Fibroblast of lung (primary cell): ENCODE measurements at places on chromosomes 11 and 22. TPM values are rescaled to one million over a fixed set of nuclear protein-coding genes. Genes with fewer than 3 reads are reported as not detected.

MYO18B gene
- under 0.01 and 0.17 TPM in 2 replicates for total RNA-seq

RRP8 gene
- total RNA-seq, result 9.2 and 12.1 TPM in 2 replicates

TTC38 gene
- 24.9 and 27.6 TPM in 2 replicates for total RNA-seq

DRG1 gene
- total RNA-seq, result 73.2 and 78.8 TPM in 2 replicates

- DNase-seq, result no peak
- H3K4me3 ChIP-seq, result no peak overlapping the region
- H3K27me3 ChIP-seq, result no peaks in the 10 kb centered on the region
Observed at GRCh38 chr11:27688076-27688475, 12.2 kb downstream of the BDNF start.

DNA sequence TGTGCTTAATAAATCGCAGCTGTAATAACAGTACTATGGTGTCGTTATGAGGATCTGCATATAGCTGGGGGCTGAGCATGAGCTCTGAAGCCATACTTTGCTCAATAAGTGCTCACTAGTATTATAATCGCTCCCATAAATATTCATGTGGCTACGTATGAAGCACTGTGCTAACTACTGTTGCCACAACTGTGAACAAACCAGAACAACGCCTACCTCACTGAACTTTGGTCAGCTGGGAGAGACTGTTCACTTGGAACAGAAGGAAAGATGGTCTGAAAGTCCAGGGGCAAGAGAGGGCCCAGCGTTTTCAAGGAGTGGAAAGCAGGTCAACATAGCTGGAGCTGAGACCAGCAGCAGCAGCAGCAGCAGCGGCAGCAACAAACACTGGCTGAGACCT lies 141.6 kb downstream of the EFCAB6 start:
- no peaks in the 10 kb centered on the region for H3K36me3 ChIP-seq
- DNase-seq, result no peak
- H3K27me3 ChIP-seq, result no peaks in the 10 kb centered on the region
- no peak overlapping the region for H3K27ac ChIP-seq
- no peak overlapping the region for H3K4me3 ChIP-seq
- no peaks in the 10 kb centered on the region for H3K4me1 ChIP-seq

- H3K4me1 ChIP-seq, result no peaks in the 10 kb centered on the region
- H3K36me3 ChIP-seq, result no peaks in the 10 kb centered on the region
- no peak for DNase-seq
- H3K27ac ChIP-seq, result no peak overlapping the region
- peaks cover 2% of the 10 kb centered on the region for H3K27me3 ChIP-seq
Observed at GRCh38 chr11:121246769-121247035, 45.9 kb upstream of the SC5D start.

DNA sequence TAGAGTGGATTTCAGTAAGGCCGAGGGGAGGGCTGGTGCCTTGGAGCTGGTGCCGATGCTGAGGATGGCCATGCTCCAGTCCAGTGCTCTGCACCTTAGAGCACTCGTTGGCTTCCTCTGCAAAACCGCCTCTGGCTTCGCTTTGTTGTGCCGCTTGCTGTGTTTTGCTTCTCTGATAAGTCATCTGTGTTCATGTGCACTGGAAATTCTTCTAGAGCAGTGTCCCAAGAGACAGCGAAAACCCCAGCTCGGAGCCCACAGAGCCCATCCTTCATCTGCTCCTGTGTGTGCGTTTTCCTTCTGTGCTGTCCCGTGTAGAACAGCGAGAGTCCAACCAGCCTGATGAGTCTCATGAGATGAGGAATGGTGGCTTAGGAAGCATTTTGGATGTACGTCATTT lies 12.1 kb downstream of the FAM118A start:
- no peak for DNase-seq
- no peak overlapping the region for H3K27ac ChIP-seq
- no peaks in the 10 kb centered on the region for H3K27me3 ChIP-seq
- peaks cover 21% of the 10 kb centered on the region for H3K4me1 ChIP-seq

- H3K4me1 ChIP-seq, result peaks cover 11% of the 10 kb centered on the region
- no peak overlapping the region for H3K27ac ChIP-seq
- DNase-seq, result no peak
Observed at GRCh38 chr22:27915986-27916385, 3.1 kb downstream of the PITPNB start.

- H3K4me3 ChIP-seq, result no peak overlapping the region
- peaks cover 18% of the 10 kb centered on the region for H3K4me1 ChIP-seq
- peak; percentile 74 for DNase-seq
- H3K27ac ChIP-seq, result peak overlapping the region; percentile 44
- H3K36me3 ChIP-seq, result no peaks in the 10 kb centered on the region
Observed at GRCh38 chr22:37229805-37230672, 14.0 kb downstream of the RAC2 start.

GRCh38 chr22:50280708-50281383 lies 10.7 kb upstream of the MAPK11 start:
- peaks cover 74% of the 10 kb centered on the region for H3K36me3 ChIP-seq
- peaks cover 5% of the 10 kb centered on the region for H3K4me1 ChIP-seq
- no peak overlapping the region for H3K27ac ChIP-seq
- H3K27me3 ChIP-seq, result no peaks in the 10 kb centered on the region
- H3K4me3 ChIP-seq, result no peak overlapping the region
- no peak for DNase-seq

GRCh38 chr22:35629406-35630216 lies 12.5 kb upstream of the MB start:
- H3K27me3 ChIP-seq, result no peaks in the 10 kb centered on the region
- H3K4me1 ChIP-seq, result peaks cover 14% of the 10 kb centered on the region
- no peak overlapping the region for H3K4me3 ChIP-seq
- peak; percentile 99 for DNase-seq
- H3K27ac ChIP-seq, result peak overlapping the region; percentile 90

GRCh38 chr22:49206281-49206680 lies 621.4 kb downstream of the BRD1 start:
- H3K4me3 ChIP-seq, result no peak overlapping the region
- H3K27me3 ChIP-seq, result no peaks in the 10 kb centered on the region
- DNase-seq, result no peak
- no peaks in the 10 kb centered on the region for H3K4me1 ChIP-seq
- H3K36me3 ChIP-seq, result no peaks in the 10 kb centered on the region
- H3K27ac ChIP-seq, result no peak overlapping the region

DNA sequence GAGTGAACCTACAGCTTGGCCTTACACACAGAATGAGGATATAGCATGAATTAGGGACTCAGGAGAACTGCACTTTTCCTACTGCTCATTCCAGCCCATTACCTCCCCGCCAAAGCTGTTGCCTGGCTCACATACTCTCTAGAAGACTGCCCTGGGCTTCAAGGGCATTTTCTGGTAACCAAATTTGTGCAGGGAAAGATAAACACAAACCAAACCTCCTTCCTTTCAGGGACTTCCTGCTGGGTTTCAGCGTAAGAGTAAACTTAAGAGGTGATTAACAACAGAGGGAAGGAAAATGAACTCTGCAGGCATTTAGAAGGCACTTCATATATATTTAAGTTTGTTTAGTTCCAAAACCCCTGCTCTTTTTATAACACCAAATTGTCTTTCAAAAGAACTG lies 194.9 kb downstream of the SWAP70 start:
- H3K4me3 ChIP-seq, result no peak overlapping the region
- H3K36me3 ChIP-seq, result peaks cover 4% of the 10 kb centered on the region
- H3K4me1 ChIP-seq, result peaks cover 17% of the 10 kb centered on the region
- peak; percentile 32 for DNase-seq

DNA sequence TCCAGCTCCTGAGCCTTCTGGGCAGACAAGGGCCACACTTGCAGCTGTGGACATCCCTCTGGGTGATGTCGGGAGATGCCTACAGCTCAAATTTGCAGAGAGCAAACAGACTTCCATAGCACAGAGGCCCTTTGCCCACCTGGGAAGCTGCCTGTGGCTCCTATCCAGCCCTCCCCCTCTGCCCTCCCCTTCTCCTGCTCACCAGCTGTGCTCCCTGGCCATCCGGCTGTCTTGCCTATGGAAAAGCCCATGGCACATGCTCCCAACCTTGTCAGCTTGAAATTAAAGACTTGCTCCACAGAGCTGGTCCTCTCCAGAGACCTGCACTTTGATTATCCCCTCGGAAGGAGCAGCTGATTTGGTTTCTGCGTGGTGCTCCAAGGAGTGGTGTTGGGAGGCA lies 118.9 kb upstream of the NECTIN1 start:
- no peak overlapping the region for H3K27ac ChIP-seq
- H3K27me3 ChIP-seq, result no peaks in the 10 kb centered on the region
- no peak for DNase-seq
- H3K4me1 ChIP-seq, result no peaks in the 10 kb centered on the region
- H3K36me3 ChIP-seq, result no peaks in the 10 kb centered on the region
- H3K4me3 ChIP-seq, result no peak overlapping the region

- H3K27ac ChIP-seq, result no peak overlapping the region
- DNase-seq, result no peak
- H3K4me1 ChIP-seq, result no peaks in the 10 kb centered on the region
- H3K36me3 ChIP-seq, result no peaks in the 10 kb centered on the region
- H3K4me3 ChIP-seq, result no peak overlapping the region
Observed at GRCh38 chr11:18692941-18693760, 5.4 kb upstream of the TMEM86A start.

DNA sequence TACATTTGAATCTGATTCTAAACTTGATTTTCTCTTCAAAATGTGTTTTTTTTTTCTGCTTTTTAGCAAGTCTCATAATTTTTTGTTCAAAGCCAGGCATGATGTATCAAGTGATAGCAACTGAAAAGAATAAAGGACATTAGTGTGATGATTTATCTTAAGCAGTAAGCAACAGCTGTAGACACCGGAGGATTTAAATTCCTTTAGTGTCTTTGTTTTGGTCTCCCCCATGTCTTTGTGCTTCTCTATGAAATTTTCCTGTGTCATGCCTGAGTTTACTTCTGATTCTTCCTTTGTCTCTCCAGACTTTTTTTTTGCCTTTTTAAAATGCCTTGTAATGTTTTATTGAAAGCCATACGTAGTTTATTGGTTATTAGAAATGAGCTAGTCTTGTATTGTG lies 934.2 kb upstream of the RAG2 start:
- no peak for DNase-seq
- H3K36me3 ChIP-seq, result no peaks in the 10 kb centered on the region
- no peaks in the 10 kb centered on the region for H3K27me3 ChIP-seq
- H3K4me1 ChIP-seq, result no peaks in the 10 kb centered on the region

HBG1 gene
- total RNA-seq, result not detected in 2 replicates

DNA sequence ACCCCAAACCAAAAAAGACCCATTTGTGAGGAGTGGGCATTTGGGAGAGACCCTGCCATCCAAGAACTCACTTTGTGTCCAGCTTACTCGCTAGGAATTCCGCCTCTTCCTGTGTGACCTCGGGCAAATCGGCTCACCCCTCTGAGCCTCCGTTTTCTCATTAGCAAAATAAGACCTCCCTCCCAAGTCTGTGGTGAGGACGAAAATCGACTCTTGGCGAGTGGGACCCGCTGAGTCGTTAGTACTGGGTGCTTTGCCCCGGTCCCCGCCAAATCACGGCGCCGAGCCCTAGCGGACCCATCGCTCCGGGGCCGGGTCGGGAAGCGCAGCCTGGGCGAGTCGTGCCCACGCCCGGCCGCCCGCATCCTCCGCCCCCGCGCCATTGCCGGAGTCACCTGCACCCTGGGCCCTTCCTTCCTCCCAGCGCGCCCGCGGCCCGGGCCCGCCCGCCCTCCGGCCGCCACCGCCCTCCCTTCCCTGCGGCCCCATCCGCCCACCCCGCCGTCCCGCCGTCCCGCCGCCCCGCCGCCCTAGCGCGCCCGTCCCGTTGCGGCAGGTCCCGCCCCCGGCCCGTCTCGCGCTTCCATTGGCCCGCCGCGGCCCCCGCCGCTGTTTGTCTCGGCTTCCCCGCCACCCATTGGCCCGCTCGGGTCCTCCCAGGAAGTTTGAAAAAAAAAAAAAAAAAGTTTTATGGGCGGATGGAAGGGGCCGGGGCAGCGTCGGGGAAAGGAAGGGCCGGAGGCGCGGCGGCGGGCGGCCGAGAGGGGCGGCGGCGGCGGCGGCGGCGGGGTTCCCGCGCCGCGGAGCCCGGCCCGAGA lies 48.9 kb downstream of the TRIOBP start:
- H3K27ac ChIP-seq, result peak overlapping the region; percentile 93
- no peaks in the 10 kb centered on the region for H3K27me3 ChIP-seq
- no peaks in the 10 kb centered on the region for H3K36me3 ChIP-seq
- peak; percentile 84 for DNase-seq
- H3K4me1 ChIP-seq, result peaks cover 47% of the 10 kb centered on the region
- peak overlapping the region; percentile 59 for H3K4me3 ChIP-seq

PKNOX2 gene
- total RNA-seq, result 0.33 and 1.0 TPM in 2 replicates

METTL15 gene
- 20.5 and 28.4 TPM in 2 replicates for total RNA-seq

- no peaks in the 10 kb centered on the region for H3K36me3 ChIP-seq
- no peak for DNase-seq
- no peak overlapping the region for H3K27ac ChIP-seq
- no peak overlapping the region for H3K4me3 ChIP-seq
- no peaks in the 10 kb centered on the region for H3K4me1 ChIP-seq
Observed at GRCh38 chr22:35944458-35944857, 84.2 kb downstream of the RBFOX2 start.

DNA sequence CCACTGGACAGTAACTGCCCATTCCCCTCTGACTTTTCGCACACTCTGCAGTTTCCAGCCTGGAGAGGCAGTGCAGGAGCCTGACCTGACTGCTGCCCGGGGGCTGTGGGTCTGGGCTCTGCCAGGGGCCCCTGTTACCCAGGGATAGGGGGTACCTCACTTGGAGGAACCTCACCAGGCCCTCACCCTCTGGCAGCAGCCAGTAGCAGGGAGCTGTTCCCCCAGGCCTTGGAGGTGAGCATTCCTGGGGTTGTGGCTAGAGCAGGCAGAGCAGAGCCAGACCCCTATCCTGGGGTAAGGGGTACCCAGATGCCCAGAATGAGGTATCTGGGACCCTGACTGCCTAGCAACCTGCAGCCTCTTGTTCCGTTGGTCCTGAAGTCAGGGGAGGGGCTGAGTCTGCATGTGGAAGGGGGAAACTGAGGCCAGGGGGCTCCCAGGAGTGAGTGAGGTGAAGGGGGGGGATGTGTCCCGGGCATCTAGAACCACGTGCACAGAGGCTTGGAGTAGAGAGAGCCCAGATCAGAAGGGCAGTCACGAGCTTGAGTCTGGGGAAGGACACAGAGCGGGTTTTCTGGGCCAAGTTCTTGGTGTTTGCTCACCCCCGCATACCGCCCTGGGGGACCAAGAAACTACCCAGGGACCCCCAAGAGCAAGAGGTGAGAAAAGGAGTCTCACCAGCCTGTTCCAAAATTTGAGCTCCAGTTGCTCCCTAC lies 43.9 kb upstream of the ACCSL start:
- H3K27ac ChIP-seq, result no peak overlapping the region
- peaks cover 2% of the 10 kb centered on the region for H3K27me3 ChIP-seq
- H3K36me3 ChIP-seq, result no peaks in the 10 kb centered on the region
- no peak overlapping the region for H3K4me3 ChIP-seq
- H3K4me1 ChIP-seq, result no peaks in the 10 kb centered on the region
- no peak for DNase-seq

SUN2 gene
- 42.1 and 76.6 TPM in 2 replicates for total RNA-seq

CDON gene
- 10.3 and 10.7 TPM in 2 replicates for total RNA-seq

DNA sequence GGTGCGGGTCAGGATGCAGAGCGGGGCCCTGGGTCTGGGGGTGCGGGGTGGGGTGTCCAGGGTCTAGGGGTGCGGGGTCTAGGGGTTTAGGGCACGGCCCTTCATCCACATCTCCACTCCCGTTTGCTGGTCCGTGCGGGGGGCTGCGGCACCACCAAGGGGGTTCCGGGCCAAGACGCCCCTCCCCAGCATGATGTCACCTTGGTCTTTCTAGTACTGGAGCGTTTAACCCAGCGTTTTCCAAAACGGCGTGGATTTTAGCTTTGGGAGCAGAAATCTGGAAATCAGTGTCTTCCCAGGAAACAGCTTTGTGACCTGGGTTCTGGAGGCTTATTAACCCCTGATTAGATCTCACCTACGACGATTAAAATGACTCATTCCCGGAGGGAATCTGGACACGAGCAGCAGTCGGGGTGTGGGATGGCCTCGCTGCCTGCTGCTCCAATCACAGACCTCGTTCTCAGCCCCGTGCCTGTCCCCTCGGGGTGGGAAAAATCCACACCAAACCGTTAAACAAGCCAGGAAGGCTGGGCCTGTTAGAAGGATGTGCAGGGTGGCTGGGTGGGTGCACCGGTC lies 759 bp downstream of the AP2A2 start:
- peak overlapping the region; percentile 62 for H3K4me3 ChIP-seq
- no peaks in the 10 kb centered on the region for H3K36me3 ChIP-seq
- H3K4me1 ChIP-seq, result no peaks in the 10 kb centered on the region
